ENCODE measurements at places on chromosomes 3 and 15.

DNA sequence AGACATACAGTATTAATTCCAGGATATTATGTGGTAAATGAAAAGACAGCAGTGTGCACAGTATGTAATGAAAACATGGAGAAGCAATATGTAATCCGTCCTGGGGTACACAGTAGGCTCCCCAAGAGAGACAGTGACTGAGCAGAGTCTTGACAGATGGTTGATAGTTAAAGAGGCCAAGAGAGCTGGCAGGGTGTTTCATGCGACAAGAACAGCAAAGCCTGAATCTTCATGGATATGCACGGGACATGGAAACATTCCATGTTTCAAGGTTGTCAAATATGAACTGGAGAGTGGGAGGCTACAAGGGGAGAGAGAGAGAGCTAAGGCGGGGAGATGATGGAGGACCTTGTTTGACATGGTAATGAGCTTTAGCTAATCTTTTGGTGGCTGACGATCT is 338.4 kb downstream of the IL5RA start:
- DNase-seq: no peak

- no peak for DNase-seq
Observed at GRCh38 chr3:71250026-71250425, 333.5 kb downstream of the FOXP1 start.

- peak; percentile 81 for DNase-seq
Observed at GRCh38 chr3:45034612-45035252, 8.6 kb downstream of the CLEC3B start.

- no peak for DNase-seq
Observed at GRCh38 chr15:37032091-37032775, 68.1 kb downstream of the MEIS2 start.

DNA sequence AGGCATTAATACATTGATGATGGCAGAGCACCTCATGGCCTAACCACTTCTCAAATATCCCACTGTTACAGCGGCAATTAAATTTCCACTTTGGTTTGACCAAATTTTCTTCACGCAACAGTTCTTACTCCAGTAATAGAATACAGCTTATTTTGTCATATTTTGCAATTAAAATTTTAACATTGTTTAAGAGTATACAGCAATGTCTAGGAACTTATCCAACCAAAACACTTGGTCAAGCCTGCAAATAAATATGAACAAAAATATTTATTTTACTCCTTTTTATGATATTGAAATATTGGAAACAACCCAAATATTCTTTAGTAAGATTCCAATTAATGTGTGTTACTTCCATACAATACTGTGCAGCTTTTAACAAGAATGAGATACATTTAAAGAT is 45.3 kb upstream of the C3orf80 start:
- no peak for DNase-seq

DNA sequence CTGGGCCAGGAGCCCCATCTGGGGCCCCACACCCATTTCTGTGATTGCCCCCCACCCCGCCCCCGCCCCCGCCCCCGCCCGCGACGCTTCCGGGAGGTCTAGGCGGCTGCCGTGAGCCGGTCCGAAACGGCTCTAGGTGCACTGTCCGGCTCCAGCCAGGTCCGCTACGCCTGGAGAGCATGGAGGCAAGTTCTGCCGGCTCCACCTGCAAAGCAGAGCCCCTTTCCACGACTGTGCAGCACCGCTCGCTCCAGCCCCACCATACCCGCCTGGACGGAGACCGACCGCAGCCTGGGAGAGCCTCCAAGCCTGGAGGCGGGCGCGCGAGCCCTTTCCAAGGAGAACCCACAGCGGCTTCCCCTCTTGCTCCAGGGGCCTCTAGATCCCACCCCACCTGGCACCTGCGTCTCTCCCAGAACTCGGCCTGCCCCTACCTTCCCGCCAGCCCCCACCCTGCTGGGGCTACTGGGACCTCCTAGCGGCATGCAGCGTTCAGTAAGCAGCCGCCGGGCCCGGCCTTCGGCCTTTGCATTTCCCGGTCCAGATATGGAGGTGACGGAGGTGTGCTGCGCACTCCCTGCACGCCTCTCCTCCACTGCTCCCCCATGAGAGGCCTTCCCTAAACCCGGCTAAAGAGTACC is 66.2 kb downstream of the KLF13 start:
- no peak for DNase-seq

DNA sequence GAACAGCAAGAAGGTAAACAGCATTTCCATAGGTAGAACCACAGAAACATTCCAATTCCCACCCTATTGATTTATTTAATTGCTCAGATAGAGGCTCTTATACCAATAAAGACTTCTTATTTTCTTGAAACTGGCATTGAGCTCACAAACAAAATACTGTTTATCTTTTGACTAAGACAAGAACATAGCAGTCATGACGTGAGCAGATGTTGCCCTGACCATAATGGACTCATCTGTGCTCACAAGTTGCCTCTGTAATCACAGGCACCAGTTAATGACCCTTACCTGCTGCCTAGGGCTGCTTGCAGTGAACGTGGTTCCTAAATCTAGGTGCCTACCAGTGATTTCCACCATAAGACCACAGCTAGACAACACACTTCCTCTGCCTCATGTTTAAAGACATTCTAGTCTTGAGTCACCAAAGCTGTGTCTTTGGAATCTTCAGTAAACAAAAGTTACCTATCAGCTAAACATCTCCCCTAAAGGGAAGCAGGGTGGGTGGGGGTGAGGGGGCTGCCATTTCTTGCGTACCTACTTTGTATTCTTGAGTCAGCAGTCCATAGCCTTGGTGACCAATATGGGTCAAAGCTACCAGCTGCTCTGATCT is 2.1 kb downstream of the FYCO1 start:
- no peak for DNase-seq

DNA sequence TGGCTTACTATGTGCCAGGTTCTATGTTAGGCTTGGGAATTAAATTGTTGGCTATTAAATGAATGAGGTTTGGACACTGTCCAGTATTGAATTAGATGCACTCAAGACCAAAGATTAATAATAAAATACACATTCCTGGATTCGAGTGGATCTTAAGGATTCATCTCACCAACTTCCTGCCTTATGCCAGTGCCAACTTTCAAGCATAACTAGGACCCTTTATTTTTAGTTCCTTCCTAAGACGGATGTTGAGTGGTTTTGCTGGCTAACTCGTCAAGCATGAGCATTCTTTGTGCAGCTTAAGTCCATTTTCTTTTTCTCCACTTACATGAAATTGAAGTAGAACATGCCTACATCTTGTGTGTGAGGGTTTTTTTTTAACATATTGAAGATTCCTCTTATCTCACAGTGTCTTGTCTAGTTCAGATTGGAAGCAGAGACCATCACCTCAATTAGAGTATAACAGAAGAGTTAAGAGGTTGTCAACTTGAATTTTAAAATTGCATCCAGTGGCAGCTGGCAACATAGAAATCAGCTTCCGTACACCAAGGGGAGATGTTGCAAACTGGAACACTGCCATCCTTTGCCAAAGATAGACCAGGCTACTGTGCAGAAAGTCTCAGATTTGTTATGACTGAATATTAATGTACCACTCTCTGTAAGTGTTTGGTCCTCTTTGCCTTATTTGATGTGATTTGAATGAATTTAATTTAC is 106.3 kb upstream of the BFSP2 start:
- no peak for DNase-seq

DNA sequence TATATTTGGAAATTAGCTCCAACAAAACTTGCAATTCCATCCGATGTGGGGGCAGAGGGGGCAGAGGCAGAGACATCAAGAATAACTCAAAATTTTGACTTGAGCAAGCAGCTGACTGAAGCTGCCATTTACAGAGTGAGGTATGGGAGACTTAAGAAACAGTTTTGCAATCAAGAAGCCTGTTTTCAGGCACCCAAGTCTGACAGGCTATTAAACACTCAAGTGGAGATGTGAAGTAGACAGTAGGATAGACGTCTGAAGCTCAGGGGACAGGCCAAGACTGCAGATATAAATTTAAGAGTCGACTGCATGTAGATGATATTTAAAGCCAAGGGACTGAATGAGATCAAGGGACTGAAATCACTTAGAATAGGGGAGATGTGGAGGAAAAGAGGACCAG is 9.9 kb upstream of the SH3BP5 start:
- DNase-seq: no peak

- peak; percentile 40 for DNase-seq
Observed at GRCh38 chr3:139716908-139717485, 39.2 kb upstream of the NMNAT3 start.

GRCh38 chr15:49674370-49674769 is 53.5 kb downstream of the DTWD1 start:
- DNase-seq: no peak

GRCh38 chr3:8669019-8669418 is 24.4 kb upstream of the SSUH2 start:
- DNase-seq: no peak

All from right atrium auricular region (tissue), 2 donors.